Hematopoietic multipotent progenitor cell treated with erythropoietin and hydrocortisone succinate and interleukin-3 and kit ligand, for 8 days (in vitro differentiated cells): ENCODE measurements at places on chromosomes 5 and 9.

- DNase-seq: no peak
Observed at GRCh38 chr9:88197016-88197415, 58.7 kb upstream of the SPATA31C2 start.

GRCh38 chr5:77867194-77867691, 91.1 kb upstream of the TBCA start:
- peak; percentile 69 for DNase-seq

GRCh38 chr9:77152289-77152688, 25.0 kb upstream of the VPS13A start:
- no peak for DNase-seq

GRCh38 chr9:9749591-9749990, 863.2 kb downstream of the PTPRD start:
- DNase-seq: no peak

- peak; percentile 43 for DNase-seq
Observed at GRCh38 chr5:172707285-172708182, 63.5 kb downstream of the DUSP1 start.

DNA sequence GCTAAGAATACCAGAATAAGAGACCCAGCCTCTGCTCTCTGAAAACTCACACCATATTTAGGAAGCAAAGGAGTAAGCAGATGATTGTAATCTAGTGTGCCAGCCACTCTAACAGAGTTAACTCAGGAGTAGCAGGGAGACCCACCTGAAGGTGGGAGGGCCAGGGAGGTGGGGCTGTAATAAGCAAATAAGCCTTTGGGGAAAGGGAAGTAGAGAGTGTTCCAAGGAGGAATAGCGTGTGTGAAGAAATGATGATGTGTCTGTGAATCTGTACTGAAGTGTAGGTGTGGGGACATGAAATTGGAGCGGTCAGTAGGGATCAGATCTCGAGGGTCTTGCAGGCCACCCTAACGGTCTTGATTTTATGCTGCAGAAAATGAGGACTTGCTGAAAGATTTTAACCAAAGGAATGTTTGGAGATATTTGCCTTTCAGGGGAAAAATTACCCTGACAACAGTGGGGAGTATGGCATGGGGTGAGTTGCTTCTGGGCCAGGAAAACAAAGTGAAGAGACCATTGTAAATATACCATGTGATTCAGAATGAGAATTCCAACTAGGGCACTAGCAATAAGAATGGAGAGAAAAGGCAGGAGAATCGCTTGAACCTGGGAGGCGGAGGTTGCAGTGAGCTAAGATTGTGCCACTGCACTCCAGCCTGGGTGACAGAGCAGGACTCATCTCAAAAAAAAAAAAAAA, 44.1 kb upstream of the FSD1L start:
- no peak for DNase-seq

- DNase-seq: peak; percentile 41
Observed at GRCh38 chr5:72063219-72063819, 44.0 kb upstream of the MAP1B start.

- no peak for DNase-seq
Observed at GRCh38 chr5:37799865-37800421, 39.9 kb downstream of the GDNF start.

GRCh38 chr5:178160176-178160575, 6.5 kb upstream of the NHP2 start:
- no peak for DNase-seq

- peak; percentile 64 for DNase-seq
Observed at GRCh38 chr9:136138566-136138965, 19.9 kb upstream of the TMEM250 start.

DNA sequence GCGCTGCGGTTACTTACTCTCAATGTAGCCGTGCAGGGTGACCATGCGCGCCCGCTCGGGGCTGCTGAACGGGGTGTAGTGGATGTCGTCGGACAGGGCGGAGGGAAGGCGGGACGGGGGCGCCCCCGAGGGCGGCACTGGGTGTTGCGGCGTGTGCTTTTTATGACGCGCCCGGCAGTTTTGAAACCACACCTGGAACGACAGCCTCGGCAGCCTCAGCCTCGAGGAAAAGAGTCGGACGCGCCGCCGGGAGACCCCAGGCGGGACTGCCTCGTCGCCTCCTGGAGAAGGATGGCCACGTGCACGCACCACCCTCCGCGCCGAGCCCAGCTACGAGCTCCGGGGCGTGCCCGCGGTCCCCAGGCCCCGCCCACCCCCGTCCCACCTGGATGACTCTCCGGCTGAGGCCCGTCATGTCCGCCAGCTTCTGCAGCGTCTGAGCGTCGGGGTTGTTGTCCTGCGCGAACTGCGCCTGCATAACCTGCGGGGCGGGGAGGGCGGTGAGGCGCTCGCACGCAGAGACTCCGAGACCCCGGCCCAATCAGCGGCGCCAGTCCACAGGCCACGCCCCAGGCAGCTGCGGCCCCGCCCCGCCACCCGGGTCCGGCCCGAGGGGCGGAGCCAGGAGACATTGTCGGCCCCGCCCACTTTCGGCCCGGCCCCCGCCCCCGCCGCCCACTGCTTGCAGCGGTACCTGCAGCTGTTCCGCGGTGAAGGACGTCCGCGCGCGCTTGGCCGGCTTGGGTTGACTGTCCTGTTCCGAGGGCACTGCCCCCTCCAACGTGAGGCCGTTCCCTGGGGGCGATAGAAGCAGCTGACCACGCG, 15.0 kb downstream of the LHX6 start:
- DNase-seq: peak; percentile 65

DNA sequence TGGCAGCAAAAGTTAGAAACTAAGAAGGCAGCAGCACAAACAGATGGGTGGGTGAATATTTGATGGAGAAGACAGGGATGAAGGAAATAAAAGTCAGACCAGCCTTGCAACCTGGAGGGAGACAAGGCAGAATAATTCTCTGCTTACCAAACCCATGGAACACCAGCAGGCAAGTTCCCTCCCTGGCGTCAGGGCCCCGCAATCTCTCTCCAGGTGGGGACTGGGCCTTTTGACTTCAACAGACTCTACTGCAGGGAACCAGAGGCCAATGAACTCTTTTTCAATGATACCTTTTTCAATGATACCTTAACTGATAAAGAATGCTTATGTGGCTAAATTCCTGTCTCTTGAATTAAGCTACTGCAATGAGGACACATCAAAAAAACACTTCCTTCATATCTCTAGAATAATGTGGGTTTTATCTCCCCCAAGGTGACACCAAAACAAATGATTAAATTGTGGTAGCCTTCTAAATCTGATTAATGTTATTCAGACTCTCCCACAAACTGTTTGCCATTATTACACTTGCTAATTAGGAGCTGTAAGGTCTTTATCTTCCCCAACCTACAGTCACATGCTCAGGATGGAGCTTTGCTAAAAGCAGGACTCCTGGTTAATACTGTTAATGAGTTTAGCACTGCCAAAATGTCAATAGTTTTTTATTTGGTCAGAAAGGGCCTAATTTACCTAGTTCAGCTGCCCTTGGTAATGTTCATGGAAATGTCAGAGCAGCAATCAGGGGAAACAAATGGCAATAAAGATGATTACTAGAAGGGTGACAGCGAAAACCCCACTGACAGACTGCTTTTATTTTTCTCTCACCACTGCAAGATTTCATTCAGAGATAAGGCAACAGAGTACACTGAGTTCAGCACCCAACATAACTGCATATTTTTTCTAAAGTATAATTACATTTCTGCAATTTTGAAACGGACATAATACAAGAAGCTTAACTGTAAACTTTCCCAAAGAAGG, 165.5 kb downstream of the TSSK1B start:
- DNase-seq: no peak

GRCh38 chr5:141683596-141684141, 1.6 kb upstream of the ARAP3 start:
- no peak for DNase-seq

DNA sequence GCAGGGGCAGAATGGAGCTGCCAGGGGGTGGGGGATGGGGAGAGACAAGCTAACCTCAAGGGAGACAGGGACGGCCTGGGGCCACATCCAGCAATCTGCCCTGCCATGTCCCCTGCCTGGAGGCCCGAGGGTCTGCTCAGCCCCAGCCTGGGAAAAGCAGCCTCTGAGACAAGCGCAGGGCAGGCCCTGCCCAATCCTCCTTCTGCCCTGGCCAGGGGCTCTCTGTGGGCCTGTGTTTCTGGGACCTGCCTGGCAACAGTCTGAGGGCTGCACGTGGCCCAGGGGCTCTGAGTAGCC, 13.9 kb upstream of the QSOX2 start:
- DNase-seq: no peak

DNA sequence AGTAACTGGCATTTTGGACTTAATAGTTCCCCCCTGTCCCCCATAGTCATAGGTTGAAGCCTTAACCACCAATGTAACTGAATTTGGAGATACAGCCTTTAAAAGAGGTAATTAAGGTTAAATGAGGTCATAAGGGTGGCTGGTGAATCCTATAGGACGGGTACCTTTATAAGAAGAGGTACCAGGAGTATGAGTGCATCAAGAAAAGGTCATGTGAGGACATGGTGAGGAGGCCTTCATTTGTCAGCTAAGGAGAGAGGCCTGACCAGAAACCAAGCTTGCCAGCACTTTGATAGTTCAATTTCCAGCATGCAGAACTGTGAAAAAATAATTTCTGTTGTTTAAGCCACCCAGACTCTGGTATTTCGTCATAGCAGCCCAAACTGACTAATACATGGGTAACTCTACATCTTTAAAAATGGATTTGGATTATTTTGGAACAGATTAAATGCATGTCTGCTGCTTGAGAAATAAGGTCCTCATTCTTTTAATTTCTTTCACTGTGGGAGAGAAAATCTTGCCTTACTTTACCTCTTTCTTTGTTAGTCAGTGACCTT, 9.7 kb downstream of the RASA1 start:
- no peak for DNase-seq

GRCh38 chr5:34811706-34812105, 27.3 kb upstream of the TTC23L start:
- no peak for DNase-seq

DNA sequence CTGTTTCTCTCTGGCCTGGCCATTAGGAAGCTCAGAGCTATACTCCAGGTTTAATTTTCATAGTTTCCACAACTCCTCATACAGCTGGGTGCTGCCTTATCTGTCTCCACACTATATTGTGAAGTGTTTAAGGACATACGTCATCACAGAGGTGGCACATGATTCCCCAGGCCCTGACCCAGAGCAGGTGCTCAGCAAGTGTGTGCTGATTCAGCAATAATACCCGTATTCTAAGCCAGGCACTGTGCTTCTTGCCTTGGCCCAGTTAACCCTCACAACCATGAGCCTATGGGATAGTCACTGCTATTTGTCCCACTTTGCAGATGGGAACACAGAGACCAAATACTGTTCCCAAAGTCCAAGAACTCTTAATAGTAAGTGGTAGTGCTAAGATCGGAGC, 93.5 kb upstream of the SMIM23 start:
- no peak for DNase-seq

DNA sequence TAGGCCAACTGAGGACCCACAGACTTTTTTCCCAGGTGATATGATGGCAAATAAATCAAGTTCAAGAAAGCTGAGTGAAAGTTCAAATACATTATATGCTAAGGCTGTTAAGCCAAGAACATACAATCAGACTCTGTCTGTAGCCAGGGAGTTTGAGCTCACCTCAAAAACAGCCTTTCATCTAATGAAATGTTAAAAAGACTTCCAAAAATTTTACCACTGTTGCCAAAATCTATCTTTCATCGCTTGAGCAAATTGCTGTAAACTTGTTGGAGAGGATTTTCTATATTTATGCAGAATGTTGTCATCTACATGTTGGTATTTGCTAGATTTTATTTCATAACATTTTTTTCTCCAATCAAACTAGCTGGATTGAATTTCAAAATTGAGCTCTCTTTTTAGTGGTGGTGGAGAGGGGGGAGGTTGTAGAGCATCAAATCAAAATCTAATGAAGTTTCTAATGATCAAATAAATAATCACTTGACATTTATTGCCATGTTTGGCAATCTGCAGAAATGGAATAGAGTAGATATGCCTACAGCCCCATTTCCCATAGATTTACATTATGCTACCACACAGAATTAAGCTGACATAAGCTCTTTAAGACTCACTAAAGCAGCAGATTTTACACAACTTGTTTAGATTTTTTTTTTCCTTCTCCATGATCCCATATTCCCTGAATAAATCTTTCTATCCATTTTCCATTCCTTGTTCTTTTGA, 828.9 kb upstream of the ZNF608 start:
- DNase-seq: no peak

- DNase-seq: no peak
Observed at GRCh38 chr9:117374076-117374725, 40.7 kb downstream of the ASTN2 start.

DNA sequence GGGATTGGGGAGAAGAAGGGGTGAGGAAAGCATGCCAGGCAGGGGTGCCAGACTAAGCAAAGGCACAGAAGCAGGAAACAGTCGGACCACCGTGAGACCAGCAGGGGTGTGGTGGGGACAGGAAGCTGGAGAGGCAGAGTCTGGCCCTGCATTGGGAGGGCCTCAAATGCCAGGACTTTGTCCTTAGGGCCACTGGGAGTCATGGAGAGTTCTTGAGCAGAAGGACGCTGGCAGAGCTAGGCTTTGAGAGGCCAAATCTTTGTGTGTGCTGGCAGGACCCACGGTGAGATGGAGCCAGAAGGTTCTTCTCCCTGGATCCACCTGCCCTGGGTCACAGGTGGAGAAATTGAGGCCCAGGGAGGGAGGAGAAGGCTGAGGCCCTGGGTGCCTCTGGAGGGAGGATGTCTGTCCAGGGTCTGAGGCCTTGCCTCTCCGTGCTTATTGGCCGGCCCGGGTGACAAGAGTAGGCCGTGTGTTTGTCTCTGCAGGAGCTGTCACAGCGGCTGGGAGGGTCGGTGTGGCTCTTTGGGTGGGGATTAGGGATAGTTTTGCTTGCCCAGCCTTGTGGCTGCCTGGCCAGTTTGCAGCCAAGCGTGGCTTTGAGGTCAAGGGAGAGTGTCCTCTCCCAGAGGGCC, 1.8 kb upstream of the ENG start:
- DNase-seq: peak; percentile 77

DNA sequence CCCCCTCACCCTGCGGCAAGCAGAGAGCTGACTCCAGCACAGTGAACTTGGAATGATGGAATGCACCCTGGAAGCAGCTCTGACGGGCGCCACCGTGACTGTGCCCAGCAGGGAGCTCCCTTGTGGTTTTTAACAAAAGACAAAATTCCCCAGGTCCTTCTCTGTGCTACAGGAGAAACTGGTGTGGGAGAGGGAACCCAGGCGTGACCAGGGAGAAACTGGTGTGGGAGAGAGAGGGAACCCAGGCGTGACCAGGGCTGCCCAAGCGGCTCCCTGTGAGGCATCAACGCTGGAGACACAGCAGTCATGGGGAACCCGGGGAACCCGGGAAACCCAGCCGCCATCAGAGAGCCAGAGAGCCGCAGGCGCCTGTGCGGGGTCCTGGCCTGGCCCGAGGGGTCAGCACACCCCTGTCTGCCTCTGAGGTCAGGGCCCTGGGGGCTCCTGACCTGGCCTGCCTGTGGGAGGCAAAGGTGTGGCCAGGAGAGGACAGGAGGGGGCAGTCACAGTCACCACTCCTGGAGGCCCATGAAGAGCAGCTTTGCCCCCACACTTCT, 3.1 kb upstream of the AHRR start:
- DNase-seq: no peak

DNA sequence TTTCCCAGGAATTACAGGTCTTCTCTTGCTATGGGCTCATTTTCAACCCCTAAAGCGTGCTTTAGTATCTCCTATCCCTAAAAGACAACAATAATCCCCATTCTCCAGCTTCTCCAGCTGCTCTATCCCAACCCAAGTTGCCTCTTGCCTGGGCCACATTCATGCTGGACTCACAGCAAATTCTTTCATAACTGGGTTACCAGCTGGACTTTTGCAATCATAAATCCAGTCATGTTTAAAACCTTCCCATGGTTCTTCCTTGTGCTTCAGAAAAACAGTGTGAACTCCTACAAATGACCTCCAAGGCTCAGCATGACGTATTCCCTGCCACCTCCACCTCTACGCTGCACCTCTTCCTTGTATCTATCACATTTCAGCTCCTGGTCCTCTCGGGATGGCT, 346.9 kb downstream of the GADD45G start:
- no peak for DNase-seq
